ENCODE measurements at places on chromosomes 2 and 18.

GRCh38 chr2:199818026-199818425, 33.0 kb downstream of the FTCDNL1 start:
- DNase-seq, result no peak

GRCh38 chr2:237487496-237487895, 445 bp downstream of the MLPH start:
- no peak for DNase-seq

DNA sequence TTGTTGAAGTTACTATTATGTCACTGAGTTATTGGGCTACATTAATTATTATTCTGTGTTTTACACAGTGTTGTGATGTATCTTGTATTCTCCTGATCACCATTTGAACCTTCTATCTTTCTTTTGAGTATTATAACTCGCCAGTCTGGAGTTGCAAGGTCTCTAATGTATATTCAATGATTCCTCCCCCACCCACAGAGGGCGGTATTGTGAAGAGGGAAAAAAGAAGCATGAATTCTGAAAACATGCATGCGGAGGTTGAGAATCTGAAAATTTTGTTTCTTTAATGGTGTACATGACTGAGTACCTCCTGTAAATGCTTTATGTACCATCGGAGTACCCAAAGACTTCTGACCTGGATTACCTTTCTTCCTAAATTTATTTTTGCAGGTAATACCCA, 266.6 kb downstream of the NR4A2 start:
- no peak for DNase-seq

DNA sequence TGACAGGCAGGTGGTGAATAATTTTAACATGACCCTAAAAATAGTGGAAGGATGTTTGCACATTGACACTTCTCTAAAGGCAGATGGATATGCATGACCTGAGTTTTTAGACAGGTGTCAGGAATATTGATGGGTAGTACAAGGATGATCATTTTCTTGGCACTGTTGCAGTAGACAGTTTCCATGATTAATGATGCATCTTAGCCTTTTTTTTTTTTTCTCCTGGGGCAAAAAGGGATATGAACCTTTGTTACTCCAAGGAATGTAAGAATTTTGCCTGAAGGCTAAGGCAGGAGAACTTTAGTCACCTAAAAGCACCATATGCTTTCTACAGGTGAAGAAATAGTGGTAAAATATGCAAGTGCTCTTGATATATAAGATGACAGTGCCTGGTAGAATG, 136.3 kb upstream of the CAVIN2 start:
- no peak for DNase-seq

- DNase-seq, result no peak
Measured at GRCh38 chr2:852168-852567, 98.5 kb upstream of the SNTG2 start.

- no peak for DNase-seq
Measured at GRCh38 chr18:41121116-41121826, 833.8 kb upstream of the PIK3C3 start.

GRCh38 chr2:208192611-208193236, 2.9 kb upstream of the C2orf80 start:
- no peak for DNase-seq

DNA sequence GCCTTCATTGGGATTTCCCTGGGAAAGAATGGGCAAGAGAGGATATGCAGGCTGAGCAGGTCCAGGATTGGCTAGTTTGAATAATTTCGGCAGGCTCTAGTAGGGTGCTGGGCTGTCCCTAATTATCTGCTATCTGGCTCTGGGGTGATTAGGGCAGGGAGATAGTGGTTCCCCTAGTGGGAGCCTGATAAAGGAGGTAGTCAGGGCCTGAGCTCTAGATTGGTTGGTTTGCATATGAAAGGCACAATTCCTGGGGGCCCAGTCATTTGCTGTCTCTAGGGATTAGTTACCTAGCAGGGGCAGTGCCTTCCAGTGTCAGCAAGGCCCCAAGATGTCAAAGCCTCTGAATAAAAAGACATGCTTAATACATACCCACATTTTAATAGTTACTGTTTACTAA, 690.1 kb upstream of the KLHL29 start:
- DNase-seq, result no peak

DNA sequence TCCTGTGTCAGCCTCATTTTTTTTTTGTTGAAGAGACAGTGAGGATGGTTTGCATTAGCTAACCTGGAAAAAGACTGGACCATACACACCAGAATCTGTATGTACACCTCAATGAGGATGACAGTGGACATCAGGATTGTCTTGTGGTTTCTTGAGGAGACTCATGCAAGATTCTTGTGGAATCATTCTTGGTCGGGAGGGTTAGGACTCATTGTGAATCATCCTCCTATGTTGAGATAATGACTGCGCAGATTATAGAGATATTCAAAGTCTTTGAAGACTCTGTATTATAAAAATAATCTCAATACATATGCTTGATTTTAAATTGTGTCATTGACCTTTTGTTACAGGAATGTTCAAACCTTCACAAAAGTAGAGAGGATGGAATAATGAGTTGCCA, 49.1 kb upstream of the DOCK10 start:
- DNase-seq, result no peak

DNA sequence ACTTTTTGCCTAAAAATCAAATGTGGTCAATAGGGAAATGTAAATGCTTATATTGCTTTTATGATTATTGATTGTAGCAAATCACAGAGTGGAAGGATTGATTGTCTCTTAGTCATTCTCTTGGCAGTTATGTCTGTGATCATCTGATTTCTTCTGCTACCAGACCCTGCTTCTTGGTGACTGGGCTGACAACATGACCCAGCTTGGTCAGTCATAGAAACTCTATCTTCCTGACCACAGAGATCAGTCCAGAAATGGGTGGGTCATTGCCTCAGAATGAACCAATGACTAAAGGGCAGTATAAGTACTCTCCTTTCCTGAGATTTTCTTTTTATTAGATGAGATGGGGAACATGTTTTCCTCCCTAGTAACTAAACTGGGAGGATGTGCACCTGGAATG, 87.6 kb downstream of the MAIP1 start:
- no peak for DNase-seq

DNA sequence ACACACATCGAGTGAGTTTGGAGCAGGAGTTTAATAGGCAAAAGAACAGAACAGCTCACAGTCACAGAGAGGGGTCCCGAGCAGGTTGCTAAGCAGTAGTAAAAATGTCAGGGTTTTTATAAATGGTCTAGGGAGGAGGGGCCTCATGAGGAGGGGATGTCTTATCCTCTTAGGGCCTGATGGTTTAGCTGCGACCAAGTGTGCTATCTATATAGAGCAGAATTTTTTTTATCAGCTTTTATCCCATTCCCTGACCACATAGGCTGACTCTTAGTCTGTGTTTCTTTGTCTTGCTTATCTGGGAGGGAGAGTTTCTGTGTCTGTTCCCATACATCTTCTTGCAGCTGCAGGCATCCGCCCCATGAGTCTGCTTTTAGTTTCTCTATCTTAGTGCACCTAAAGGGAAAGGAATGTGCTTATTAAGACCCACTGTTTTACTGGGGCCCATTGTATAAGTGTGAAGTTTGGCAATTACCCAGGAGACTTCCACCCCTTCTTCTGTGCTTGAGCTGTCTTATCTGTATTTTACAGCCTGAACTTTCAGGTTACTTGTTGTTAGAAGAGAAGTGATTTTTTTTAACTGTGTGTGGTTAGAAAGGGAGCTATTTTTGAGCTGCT, 30.4 kb upstream of the GMCL1 start:
- DNase-seq, result no peak
